Endothelial cell (in vitro differentiated cells): ENCODE measurements at places on chromosomes 13 and 19.

GRCh38 chr19:45518469-45518826 is 11.2 kb downstream of the VASP start:
- DNase-seq = no peak

DNA sequence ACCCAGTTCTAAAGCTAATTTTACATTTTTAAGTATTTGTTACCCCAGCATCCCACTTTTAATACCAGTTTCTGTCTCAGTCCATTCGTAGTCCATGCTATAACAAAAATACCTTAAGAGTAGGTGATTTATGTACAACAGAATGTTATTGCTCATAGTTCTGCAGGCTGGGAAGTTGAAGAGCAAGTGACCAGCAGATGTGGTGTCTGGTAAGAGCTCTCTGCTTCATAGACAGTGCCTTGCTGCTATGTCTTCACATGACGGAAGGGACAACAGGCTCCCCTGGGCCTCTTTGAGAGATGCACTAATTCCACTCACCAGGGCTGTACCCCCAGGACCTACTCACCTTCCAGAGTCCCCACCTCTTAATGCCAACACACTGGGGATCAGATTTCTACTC is 96.6 kb downstream of the COL4A2 start:
- DNase-seq = no peak

GRCh38 chr13:50928659-50929462 is 19.3 kb downstream of the RNASEH2B start:
- DNase-seq = no peak

DNA sequence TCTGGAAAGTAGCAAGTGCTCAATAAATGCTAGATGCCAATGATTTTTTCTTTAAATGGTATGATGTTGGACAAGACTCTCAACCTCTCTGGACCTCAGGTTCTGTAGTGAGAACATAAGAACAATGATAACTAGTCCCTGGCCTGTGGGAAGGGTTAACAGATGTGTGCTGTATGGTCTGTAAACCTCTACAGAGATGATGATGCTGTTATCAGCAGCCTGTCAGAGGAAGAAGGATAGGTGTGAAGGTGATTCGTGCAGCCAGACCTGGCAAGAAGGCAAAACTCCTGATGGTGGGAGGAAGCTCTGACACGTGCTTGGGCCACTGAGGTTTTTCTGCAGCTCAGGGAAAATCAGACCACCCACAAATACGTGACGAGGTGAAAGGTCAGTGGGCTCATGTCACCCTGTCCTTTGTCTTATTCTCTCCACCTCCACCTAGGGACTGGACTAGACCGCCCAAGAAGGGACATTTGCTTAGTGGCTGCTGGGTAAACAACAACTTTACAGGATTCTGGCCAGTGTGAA is 36.7 kb upstream of the UBL3 start:
- no peak for DNase-seq

DNA sequence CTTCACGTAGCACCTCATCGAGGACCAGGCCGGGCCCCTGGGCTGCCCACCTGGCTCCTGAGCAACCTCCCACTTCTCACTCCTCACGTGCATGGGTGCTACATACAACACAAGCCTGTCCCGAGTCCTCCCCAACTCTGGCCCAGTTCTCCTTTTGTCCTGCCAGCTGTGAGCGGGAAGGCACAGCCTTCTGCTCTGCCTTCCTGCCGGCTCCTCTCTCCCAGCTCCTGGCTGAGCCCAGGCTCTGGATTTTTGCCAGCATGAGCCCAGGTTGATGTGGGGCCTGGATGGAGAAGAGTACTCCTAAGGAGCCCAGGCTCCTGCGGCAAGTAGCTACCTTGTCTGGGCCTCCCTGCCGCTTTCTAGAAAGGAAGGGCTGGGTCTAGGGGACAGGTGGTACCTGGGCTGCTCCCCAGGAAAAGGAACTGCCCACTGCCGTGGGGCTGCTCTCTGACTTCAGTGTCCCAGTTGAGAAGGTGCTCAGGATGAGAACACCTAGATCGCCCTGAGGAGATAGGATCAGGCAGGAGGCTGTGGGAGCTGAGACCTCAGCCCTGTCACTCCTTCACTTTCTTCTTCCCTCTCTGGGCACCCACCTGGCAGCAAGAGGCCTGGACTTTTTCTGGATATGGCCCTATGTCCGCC is 23.6 kb downstream of the LYL1 start:
- no peak for DNase-seq

- DNase-seq = no peak
Observed at GRCh38 chr13:111939666-111940278, 127.2 kb upstream of the SOX1 start.

DNA sequence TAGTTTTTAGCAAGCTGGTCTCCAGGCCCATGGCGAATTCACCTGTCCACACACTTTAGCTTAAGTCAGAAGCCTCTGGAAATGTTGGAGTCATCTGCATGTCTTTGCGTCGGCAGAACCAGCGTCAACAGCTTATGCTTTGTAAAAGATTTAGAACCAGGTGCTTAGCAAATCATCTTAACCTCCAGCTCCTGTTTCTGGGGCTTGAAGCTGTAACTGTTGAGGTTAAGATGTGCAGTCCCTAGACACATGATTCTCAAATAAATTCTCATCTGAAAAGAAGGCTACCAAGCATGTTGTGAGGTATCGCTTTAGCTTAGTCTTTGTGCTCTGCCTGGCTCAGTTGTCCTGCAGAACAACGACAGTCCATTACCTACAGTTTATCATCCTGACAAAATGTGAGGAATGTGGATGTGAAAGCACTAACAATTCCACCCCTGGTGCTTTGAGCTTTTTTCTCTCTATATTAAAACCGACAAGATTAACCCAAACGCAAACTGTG is 4.4 kb downstream of the EFNB2 start:
- no peak for DNase-seq

GRCh38 chr13:49240017-49240416 is 7.7 kb upstream of the CDADC1 start:
- peak; percentile 14 for DNase-seq

DNA sequence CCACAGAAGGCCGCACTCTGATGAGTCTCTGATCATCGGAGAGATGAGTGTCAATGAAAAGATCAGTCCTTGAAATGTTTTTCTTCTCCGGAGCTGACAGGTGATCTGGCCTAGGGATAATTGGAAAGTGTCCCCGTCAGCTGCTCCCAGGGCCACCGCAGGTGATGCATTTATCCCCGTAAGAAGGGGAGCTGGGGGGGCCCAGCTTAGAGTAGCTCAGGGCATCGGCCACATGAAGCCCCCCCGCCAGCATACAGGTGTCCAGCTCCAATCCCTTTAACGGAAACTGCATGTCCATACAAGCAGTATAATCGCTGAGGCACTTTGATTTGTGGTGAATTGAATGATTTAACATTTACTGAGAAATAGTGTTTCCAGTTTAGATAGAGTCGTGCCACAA is 27.7 kb downstream of the ATP4B start:
- no peak for DNase-seq

GRCh38 chr13:81320516-81320915 is 979.6 kb upstream of the SPRY2 start:
- DNase-seq = no peak

DNA sequence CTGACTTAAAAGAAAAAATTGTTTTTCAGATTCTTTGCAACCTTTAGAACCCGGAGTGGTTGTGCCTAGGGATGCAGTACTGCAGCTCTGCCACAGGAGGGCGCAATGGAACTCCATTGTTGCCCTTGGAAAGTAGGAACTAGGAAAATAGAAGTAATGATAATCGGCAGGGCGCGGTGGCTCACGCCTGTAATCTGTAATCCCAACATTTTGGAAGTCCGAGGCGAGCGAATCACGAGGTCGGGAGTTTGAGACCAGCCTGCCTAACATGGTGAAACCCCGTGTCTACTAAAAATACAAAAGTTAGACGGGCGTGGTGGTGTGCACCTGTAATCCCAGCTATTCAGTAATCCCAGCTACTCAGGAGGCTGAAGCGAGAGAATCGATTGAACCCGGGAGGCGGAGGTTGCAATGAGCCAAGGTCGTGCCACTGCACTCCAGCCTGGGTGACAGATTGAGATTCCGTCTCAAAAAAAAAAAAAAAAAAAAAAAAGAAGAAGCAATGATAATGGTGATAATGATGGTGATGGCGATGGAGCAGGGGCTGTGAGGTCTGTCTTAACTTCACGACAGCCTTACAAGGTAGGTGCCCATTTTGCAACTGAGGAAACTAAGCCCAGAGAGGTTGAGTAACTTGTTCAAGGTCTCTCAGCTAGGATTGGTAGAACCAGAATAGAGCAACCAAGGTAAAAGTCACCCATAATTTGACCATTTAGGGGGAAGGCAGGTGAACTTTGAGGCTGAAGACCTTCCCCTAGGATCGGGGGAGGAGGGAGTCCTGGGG is 5.5 kb upstream of the ADAMTS10 start:
- peak; percentile 74 for DNase-seq
